ENCODE measurements at places on chromosomes 5 and 9. TPM values are rescaled to one million over a fixed set of nuclear protein-coding genes. Genes with fewer than 3 reads are reported as not detected.

DNA sequence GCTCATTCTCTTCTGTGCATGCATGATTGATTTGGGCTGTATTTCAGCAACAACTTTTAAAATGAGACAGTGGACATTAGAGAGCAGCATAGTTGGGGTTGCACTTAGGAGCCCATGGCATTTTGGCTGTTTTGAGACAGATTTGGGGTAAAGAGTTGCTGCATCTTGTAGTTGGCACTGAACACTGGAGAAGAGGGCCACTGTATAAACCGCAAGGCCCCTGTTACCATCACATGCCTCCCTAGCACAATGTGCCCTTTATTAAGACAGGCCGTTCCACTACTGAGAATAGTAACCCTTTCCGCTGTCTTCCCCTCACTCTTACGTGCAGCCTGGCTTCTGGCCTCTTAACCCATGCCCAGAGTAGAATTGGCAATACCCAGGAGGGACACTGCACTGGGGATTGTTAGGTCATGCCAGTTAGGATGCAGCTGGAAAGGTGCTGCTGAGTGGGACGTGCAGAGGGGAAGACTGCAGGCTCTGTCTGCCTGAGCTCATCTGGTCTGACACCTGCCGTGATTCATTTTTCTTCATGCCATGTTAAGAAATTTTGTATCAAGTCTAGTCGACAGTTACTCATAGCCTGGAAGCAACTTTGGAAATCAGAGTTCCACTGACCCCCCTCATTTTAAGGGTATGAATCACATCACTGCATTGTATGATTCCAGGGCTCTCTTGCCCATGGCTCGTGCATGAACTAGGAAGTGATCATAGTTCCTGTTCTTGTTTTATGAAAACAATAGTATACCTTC, 146.9 kb upstream of the DMRT1 start:
- peak; percentile 32 for DNase-seq

DNA sequence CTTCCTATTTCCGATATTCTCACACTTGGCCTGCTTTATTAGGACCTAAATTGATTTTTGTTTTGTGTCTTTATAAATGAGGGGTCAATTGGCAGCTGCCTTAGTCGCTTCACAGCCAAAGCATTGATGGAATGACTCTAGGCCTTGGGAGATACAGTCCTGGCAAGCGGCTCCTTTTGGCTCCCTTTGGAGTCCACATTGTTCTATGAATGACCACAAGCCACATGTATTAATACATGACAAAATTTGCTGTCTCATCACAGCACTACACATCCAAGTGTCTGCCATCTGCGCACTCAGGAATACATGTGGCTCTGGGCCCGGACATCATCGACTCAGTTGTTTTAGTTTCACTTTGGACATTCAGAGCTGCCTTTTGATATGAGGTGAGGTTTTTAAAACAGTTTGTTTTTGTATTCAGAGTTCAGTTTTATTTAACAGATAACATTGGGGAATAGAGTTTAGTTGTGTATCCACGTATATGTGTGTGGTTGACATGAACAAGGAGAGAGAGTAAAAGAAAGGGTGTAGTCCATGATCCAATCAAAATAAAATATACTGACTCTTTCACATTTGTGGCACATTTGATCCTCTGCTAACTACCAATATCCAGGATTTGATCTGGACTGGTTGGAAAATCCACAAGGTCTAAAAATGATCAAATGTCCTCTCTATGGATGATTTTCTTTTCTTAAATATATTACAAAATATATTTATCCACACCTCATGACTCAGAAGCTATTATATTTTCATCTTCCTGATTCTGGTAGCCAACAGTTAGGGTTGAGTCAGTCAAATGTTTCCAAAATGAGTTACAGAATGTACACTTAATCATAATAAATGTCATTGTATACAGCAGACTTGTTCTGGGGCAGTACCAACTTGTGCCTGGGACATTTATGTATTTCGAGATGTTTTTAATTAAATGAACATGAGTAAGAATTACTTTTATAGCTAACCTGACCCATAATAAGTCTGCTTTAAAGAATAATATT, 114.0 kb upstream of the MTAP start:
- DNase-seq = no peak

DNA sequence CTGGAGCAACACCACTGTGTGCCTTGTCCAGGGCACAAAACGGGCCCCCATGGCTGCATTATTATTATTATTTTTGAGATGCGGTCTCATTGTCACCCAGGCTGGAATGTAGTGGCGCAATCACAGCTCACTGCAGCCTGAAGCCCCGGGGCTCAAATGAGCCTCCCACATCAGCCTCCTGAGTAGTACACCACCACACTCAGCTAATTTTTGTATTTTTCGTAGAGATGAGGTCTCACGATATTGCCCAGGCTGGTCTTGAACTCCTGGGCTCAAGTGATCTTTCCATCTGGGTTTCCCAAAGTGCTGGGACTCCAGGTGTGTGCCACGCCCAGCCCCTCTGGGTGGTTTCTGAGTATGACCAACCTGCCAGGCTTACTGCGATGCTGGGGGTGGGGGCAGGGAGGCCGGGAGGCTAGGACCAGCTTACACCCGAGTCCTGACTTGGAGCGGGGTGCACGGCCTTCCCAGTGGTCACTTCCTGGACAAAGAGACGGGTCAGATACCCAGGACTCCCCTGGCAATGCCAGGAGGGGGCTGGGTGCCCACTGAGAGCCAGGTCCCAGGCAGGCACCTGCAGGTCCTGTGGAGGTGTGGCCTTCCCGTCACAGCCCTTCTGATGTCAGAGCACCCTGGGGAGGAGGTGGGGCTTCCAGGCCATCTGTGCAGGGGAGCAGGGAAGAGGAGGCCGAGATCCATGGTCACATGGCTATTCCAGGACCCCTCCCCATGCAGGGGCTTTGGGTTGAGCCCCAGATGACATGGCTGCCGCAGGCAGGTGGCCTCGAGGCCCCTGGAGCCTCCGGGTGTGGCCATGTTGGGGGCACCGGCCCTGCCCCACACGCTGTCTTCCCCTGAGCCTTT, 8.3 kb upstream of the NRARP start:
- DNase-seq = peak; percentile 29

DNA sequence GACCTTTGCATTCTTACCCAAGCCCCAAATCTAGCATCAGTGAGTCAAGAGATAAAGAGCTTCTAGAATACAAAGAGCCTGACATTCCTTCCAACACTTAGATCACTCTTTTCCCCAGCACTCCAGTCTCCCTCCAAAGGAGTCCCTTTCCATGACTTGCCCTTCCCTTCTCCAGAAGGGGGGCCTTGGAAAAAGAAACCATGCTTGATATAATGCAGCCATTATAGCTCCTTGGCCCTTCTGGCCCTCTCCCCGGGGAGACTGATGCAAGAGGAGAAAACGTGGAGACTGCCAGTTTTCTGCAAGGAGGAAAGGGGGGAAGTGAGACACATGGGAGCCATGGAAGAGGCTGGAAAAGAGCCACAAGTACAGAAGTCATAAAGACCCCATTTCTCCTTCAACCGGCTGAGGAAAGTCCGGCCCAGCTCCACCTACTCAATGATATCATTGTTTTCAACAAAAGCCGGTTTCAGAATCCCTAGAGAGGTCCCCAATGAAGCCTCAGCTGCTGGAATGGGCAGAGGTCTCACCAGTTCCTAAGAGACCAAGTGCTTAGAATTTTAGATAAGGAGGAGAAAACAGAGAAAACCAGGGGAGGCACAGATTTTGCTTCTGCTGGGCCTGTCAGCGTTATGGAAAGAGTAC, 29.0 kb downstream of the ADAM19 start:
- no peak for DNase-seq

DNA sequence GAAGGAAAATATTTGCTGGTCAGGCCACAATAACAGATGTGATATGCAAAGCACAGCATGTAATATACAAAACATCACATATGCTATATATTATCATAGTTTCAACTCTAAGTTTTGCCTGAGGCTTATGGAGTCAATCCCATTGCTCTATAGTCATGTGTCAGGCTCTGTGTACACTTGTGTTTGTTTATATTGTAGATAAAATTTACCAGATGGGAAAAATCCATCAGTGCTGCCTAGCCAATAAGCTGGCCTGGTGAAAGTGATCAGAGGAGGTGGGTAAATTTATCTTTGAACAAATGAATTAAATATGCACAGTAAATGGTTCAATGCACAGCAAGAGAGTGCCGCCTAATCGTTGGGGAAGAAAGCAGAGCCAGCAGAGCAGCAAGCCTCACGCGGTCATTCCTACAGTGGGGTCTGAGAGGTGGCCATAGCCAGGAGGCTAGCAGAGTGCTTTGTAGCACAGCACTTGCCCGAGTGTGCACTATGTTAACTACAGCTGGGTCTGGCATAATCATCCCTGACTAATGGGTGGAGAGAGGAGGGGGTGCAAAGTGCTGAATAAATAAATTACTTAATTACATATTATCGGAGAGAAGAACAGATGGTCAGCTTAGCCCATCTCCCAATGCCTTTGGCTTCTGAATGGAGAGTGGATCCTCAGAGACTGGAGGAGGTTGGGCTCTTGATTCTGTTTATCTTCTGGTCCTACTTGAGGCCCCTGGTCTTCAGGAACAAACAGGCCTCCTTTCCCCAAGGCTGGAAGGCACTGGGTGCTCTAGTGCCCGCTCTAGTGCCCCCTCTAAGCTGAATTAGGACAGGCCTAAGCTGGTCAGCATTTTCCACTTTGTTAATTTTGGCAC, 153.5 kb downstream of the MAT2B start:
- no peak for DNase-seq

GRCh38 chr5:125717209-125717608, 706.0 kb upstream of the GRAMD2B start:
- DNase-seq = peak; percentile 10

DNA sequence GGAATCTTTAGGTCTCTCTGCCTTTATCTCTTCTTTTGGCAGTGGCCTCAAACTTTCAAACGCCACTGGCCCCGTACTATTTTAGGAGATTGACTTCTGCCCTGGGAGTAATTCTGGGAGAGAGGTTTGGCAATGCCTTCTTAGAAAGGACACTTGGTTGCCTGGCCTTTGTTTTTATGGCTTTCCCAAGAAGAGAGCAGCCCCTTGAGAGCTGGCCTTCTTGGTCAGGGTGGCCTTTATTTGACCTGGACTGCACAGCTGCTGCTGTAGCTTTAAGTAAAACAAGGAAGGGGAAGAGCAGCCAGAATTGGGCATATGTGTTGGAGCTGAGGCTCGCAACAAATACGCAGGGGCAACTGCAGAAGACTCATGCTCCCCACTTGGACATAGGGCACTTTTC, 60.8 kb downstream of the PTPN3 start:
- no peak for DNase-seq

- DNase-seq = no peak
Measured at GRCh38 chr9:80496901-80497556, 925.3 kb downstream of the TLE4 start.

GRCh38 chr9:120712539-120713031, 1.7 kb downstream of the MEGF9 start:
- DNase-seq = no peak

GRCh38 chr9:20087481-20087880, 298.6 kb upstream of the SLC24A2 start:
- DNase-seq = peak; percentile 23

- no peak for DNase-seq
Measured at GRCh38 chr5:115514220-115514619, 30.4 kb downstream of the FEM1C start.

- DNase-seq = no peak
Measured at GRCh38 chr9:36036253-36036779, 397 bp upstream of the RECK start.

DNA sequence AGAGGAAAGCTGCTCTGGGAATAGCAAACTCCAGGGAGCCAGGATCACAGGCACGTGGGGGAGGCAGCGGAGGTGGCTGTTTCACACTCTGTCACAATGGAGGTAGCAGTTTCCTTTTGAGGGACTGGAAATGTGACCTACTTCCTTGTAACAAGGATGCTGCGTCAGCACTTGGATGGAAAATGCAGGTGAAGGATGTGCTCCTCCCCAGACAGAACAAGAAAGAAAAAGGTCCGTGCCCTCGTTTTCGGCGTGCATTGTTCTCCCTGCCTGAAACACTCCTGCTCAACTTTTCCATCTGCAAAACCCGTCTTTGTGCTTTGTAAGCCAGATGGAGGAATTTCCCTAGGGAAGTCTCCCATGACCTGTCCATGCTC, 55.1 kb upstream of the SH3PXD2B start:
- no peak for DNase-seq

DNA sequence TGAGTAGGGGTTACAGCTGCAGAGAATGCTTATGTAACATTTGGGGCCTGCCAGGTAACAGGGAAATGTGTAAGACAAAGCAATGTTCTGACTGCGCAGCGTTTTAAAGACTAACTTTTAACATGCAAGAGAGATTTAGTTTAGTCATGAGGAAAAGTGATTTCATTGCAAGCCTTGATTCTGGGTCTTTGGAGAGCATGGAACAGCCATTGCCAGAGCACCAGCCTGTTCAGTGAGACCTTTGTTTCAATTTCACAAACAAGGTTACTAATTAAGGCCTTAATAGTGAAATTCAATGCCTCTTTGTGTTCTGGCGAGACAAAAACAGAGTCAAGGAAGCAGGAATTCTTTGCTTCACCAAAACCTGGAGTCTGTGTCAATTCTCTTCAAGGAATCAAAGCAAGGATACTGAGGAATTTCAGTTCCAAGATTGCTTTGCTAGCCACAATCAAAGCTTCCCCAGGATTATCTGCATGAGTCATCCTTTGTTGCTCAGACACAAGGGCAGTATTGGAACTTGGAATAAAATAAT, 14.4 kb downstream of the CKMT2 start:
- no peak for DNase-seq

DNA sequence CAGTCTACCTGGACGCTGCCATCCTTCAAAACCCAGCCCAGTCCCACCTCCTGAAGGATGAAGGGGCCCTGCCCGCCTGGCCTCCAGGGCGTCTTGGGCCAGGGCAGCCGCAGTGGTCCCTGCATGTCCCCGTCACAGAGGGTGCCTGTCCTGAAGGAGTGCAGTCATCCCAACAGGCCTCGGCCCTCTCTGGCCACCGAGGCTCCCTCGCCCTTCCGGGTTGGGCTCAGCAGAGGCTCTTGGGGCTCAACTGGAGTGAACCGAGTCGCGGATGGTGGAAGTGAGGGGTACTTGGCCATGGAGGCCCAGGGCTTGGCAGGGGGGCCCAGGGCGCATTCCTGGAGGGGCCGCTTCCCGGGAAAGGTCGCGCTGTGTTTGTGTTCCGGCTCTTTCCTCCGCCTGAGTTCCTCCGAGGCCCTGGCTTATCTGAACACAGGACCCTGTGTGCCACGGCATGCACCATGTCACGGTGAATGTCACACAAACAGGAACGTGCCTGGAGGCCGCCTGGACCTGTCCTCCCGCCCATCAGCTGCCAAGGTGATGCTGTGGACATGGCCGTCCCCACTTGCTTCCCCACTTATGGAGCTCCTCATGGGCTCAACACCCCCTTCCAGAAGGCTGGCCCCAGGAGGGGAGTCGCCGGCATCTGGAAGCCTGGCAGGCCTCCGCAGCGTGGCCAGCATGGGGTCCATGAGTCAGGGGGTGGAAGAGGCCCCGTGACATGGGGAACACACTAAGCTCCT, 25.7 kb upstream of the OBP2B start:
- DNase-seq = no peak

Gene FBP2
- polyA plus RNA-seq = 0.74 TPM

Gene TCF7
- polyA plus RNA-seq = 5.7 TPM

All from hepatocyte (in vitro differentiated cells).